ENCODE measurements at places on chromosomes 12 and 14. TPM values are rescaled to one million over a fixed set of nuclear protein-coding genes. Genes with fewer than 3 reads are reported as not detected.

DNA sequence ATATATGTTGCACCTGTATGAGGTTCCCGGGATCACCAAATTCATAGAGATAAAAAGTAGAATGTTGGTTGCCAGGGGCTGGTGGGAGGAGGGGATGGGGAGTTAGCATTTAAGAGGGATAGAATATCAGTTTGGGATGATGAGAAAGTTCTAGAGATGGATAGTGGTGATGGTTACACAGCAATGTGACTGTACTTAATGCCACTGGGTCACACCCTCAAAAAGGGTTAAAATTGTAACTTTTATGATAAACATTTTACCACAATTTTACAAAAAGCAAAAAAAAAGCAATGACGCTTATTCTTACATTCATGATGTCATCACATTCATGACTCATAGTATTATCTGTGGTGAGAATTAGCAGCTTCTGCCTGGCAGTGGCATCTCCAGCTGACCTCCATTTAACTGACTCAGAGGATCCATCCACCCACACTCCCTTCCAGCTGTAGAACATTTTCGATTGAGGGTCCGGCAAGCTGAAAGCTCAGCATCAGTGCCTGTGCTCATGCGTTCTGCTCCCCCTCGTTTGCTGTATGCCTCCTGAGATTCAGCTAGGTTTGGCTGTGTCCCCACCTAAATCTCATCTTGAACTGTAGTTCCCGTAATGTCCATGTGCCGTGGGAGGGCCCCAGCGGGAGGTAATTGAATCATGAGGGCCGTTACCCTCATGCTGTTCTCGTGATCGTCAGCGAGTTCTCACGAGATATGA lies 64.8 kb upstream of the TMEM260 start:
- H3K27ac ChIP-seq = no peak overlapping the region
- no peaks in the 10 kb centered on the region for H3K27me3 ChIP-seq
- no peak for DNase-seq
- H3K36me3 ChIP-seq = no peaks in the 10 kb centered on the region

DNA sequence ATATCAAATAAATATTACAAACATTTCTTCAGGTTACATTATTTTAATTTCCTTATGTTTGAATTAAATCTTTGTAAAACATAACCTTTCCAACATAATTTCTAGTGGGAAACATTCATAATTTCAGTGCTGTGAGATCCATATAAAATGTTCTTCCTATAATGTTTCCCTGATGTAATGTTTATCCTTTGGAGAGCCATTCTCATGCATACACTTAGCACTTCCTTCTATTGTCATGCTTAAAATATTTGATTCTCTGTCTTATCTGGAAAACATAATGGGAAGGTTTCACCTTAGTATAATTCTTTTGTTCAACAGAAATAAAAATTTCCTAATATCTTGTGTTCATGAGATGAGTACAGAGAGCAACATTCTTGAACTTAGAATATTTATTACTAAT lies 472.5 kb downstream of the ADAMTS20 start:
- no peaks in the 10 kb centered on the region for H3K36me3 ChIP-seq
- H3K27me3 ChIP-seq = no peaks in the 10 kb centered on the region

GRCh38 chr12:22935090-22935489 lies 310.1 kb downstream of the ETNK1 start:
- no peak overlapping the region for H3K27ac ChIP-seq
- no peak overlapping the region for H3K4me3 ChIP-seq
- no peaks in the 10 kb centered on the region for H3K27me3 ChIP-seq
- no peak for DNase-seq
- H3K36me3 ChIP-seq = no peaks in the 10 kb centered on the region
- H3K4me1 ChIP-seq = no peaks in the 10 kb centered on the region

DNA sequence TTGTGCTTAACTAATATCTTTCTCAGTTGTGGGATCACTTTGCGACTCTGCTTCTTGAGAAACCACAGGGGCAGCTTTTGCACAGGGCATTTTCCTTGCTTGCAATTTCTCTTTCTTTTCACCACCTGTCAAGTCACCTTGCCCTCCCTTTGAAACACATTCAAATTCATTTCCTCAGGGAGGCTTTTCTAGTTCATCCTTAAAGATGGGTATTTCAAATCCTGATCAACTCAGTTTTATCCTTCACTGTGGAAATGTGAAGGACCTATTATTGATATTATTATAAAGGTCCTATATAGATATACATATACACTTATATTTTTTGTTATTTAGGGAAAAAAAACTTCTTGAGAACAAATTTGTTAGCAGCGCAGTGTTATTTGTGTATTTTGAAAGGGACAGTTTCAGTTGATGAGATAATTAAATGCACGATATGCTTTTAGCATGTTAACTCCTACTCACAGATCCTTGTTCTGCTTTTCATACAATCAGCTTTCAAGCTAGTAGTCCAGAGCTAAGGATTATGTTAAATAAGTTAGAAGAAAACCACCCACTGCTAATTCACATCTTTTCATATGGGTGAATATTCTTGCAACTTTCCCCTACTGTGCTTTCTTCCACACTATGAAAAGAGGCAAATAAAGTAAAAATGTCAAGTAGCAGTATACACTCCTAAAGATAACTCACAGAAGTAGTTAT lies 501.4 kb upstream of the RGS6 start:
- H3K27me3 ChIP-seq = no peaks in the 10 kb centered on the region
- no peak overlapping the region for H3K27ac ChIP-seq
- no peak for DNase-seq
- no peaks in the 10 kb centered on the region for H3K36me3 ChIP-seq
- no peak overlapping the region for H3K4me3 ChIP-seq

- H3K27ac ChIP-seq = no peak overlapping the region
- H3K4me1 ChIP-seq = peaks cover 8% of the 10 kb centered on the region
- DNase-seq = no peak
- no peak overlapping the region for H3K4me3 ChIP-seq
- H3K36me3 ChIP-seq = peaks cover 18% of the 10 kb centered on the region
Observed at GRCh38 chr14:55398679-55399078, 13.0 kb downstream of the ATG14 start.

DNA sequence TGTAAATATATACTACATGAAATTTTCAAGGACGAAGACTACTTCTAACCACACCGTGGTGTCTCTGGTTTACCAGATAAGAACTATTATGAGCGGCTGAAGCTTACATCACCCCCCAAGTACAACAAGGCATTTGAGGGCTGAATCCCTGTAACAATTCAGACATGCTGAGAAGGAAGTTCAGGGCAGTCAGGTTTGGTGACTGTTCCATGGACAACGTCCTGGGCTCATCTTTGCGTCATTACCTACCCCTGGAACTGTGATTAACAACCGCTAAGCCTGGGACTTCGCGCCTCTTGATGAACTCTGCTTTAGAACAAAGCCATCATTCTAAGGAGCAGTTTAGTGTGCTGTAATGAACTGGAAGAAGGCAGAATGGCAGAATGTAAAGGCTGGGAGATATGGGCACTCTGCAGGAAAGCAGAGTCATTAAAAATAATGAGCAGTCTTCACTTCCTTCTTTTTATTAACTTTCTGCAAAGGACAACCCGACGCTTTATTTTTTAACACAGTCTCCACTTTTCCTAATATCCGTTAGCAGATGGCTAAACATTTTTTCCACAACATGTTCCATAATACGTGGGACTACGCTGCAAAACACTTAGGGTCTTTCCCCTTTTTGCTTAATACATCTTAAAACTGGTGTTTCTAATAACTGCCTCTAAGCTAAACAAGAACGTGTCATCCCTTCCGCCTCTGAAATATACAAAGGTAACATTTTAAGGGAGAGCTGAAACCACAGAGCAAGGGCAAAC lies 263.2 kb downstream of the ADAMTS20 start:
- no peaks in the 10 kb centered on the region for H3K4me1 ChIP-seq
- no peaks in the 10 kb centered on the region for H3K36me3 ChIP-seq
- no peak overlapping the region for H3K27ac ChIP-seq
- H3K4me3 ChIP-seq = no peak overlapping the region

- H3K36me3 ChIP-seq = no peaks in the 10 kb centered on the region
- H3K4me1 ChIP-seq = no peaks in the 10 kb centered on the region
- no peak for DNase-seq
- no peaks in the 10 kb centered on the region for H3K27me3 ChIP-seq
Observed at GRCh38 chr12:106126441-106127337, 12.1 kb downstream of the NUAK1 start.

DNA sequence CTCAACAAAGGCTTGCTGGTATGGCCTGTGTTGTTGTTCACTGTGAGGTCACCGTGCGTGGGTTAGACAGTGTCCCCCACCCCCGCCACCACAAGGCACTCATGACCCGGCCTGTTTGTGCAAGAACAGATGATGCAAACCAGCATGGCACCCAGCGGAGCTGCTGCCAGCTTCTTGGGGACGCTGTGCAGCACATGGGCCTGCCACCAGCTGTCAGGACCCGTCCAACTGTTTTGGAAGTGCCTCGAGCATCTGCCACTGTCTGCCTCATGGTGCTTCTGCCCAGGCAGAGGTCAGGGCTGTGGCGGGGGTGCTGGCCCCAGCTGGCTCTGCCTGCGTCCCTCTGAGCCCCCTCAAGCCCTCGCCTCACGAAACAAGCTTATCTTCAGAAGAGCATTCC lies 1.5 kb downstream of the ASB2 start:
- no peak overlapping the region for H3K4me3 ChIP-seq
- no peaks in the 10 kb centered on the region for H3K27me3 ChIP-seq
- H3K27ac ChIP-seq = no peak overlapping the region

Gene NINJ2
- total RNA-seq = 3.7 TPM

Gene RNASE1
- 4.9 TPM for total RNA-seq
